Type B pancreatic cell (in vitro differentiated cells): ENCODE measurements at places on chromosomes 1 and 21. TPM values are rescaled to one million over a fixed set of nuclear protein-coding genes. Genes with fewer than 3 reads are reported as not detected.

- no peak for DNase-seq
- no peaks in the 10 kb centered on the region for H3K27me3 ChIP-seq
- H3K4me3 ChIP-seq, result no peak overlapping the region
- peaks cover 53% of the 10 kb centered on the region for H3K4me1 ChIP-seq
- peaks cover 3% of the 10 kb centered on the region for H3K36me3 ChIP-seq
Observed at GRCh38 chr1:59640851-59641250, 173.9 kb upstream of the HOOK1 start.

GRCh38 chr1:43123031-43123430, 49.1 kb downstream of the EBNA1BP2 start:
- no peak for DNase-seq
- H3K27me3 ChIP-seq, result no peaks in the 10 kb centered on the region
- no peaks in the 10 kb centered on the region for H3K36me3 ChIP-seq
- H3K4me1 ChIP-seq, result no peaks in the 10 kb centered on the region
- no peak overlapping the region for H3K27ac ChIP-seq

- no peak for DNase-seq
- peaks cover 16% of the 10 kb centered on the region for H3K4me1 ChIP-seq
- peaks cover 31% of the 10 kb centered on the region for H3K27me3 ChIP-seq
- no peak overlapping the region for H3K27ac ChIP-seq
- no peaks in the 10 kb centered on the region for H3K36me3 ChIP-seq
Observed at GRCh38 chr21:45979141-45979631, 2.4 kb upstream of the COL6A1 start.

GRCh38 chr21:9837946-9838737, 683.2 kb upstream of the TPTE start:
- DNase-seq, result peak; percentile 76
- no peaks in the 10 kb centered on the region for H3K4me1 ChIP-seq
- no peaks in the 10 kb centered on the region for H3K27me3 ChIP-seq
- H3K36me3 ChIP-seq, result no peaks in the 10 kb centered on the region
- H3K27ac ChIP-seq, result no peak overlapping the region
- no peak overlapping the region for H3K4me3 ChIP-seq

GRCh38 chr1:173426057-173426456, 51.1 kb upstream of the PRDX6 start:
- peaks cover 23% of the 10 kb centered on the region for H3K4me1 ChIP-seq
- H3K27me3 ChIP-seq, result no peaks in the 10 kb centered on the region
- no peak for DNase-seq
- no peak overlapping the region for H3K4me3 ChIP-seq

GRCh38 chr1:89767618-89768017, 53.2 kb upstream of the LRRC8D start:
- H3K36me3 ChIP-seq, result no peaks in the 10 kb centered on the region
- peaks cover 13% of the 10 kb centered on the region for H3K4me1 ChIP-seq
- H3K27me3 ChIP-seq, result peaks cover 31% of the 10 kb centered on the region
- no peak overlapping the region for H3K4me3 ChIP-seq
- no peak overlapping the region for H3K27ac ChIP-seq

GRCh38 chr1:62250126-62250726, 55.6 kb downstream of the L1TD1 start:
- no peak overlapping the region for H3K4me3 ChIP-seq
- H3K36me3 ChIP-seq, result no peaks in the 10 kb centered on the region
- no peak overlapping the region for H3K27ac ChIP-seq
- no peaks in the 10 kb centered on the region for H3K4me1 ChIP-seq
- no peak for DNase-seq

DNA sequence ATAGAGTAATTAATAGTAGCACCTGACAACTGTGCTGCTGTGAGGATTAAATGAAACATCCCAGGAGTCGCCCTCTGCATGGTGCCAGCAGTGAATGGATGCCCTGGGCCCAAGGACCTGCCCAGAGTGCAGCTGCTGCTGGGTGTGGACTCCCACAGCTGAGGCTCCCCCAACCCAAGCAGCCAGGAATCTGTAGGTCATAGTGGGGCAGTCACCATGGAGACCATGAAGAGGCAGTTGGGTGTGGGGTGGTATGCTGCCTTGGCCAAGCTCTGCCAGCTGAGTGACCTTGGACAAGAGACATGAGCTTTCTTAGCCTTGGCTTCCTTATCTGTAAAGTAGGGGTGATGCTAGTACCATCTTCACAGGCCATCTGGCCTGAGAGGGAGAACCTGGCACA, 9.4 kb downstream of the OLIG2 start:
- peaks cover 83% of the 10 kb centered on the region for H3K27me3 ChIP-seq
- H3K4me3 ChIP-seq, result no peak overlapping the region
- no peaks in the 10 kb centered on the region for H3K4me1 ChIP-seq

DNA sequence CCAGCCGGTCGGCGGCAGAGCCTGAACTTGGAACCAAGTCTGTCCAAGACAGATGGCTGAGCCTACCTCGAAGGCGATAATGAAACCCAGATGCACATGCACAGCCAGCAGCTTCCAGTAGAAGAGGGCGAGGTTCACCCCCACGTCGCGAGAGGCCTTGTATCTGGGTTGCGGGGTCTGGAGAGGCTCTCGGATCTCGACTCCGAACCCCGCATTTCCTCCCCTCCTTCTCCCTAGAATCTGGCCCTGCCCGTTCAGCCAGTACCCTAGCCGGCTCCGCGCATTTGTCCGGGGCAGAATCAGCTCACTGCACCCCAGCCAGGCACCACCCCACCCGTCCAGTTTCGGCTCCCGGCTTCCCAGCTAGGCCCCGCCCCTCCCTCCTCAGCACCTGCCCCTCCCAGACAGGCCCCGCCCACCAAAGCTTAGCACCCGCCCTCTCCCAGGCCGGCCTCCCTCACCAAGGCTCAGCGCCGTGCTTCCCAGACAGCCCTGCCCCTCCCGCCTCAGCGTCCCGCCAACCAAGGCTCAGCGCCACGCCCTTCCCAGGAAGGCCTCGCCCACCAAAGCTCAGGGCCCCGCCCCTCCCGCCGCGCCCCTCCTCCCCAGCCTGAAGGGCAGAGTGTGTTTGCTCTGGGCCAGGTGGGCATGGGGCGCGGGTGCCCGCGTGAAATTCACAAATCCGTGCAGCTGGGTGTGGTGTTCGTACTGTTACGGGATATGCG, 4.8 kb upstream of the ARHGEF19 start:
- H3K27me3 ChIP-seq, result peaks cover 22% of the 10 kb centered on the region
- H3K27ac ChIP-seq, result peak overlapping the region; percentile 82
- H3K4me3 ChIP-seq, result peak overlapping the region; percentile 88
- peaks cover 22% of the 10 kb centered on the region for H3K4me1 ChIP-seq
- DNase-seq, result peak; percentile 97

GRCh38 chr1:51070011-51070410, 32.0 kb upstream of the C1orf185 start:
- no peak overlapping the region for H3K4me3 ChIP-seq
- no peak for DNase-seq
- H3K4me1 ChIP-seq, result no peaks in the 10 kb centered on the region

DNA sequence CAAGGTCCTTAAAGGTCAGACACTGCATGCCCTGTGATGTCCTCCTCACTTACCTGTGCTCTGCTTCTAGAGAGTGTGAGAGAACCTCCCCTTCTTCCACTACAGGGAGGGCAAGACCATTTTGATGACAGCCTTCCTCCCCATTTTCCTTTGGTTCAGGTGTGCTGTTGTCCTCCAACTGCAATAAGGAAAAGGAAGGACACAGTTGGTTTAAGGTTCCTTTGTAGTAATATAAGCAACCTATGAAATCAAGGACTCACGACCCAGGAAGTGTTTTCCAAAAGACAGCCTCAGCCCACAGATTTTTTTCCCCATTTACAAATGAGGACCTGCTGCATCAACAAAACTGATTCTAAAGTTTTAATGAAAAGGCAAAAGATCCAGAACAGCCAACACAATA, 6.6 kb upstream of the CCDC17 start:
- no peaks in the 10 kb centered on the region for H3K4me1 ChIP-seq
- H3K36me3 ChIP-seq, result peaks cover 22% of the 10 kb centered on the region
- H3K27me3 ChIP-seq, result no peaks in the 10 kb centered on the region
- no peak overlapping the region for H3K4me3 ChIP-seq
- H3K27ac ChIP-seq, result no peak overlapping the region
- no peak for DNase-seq

DNA sequence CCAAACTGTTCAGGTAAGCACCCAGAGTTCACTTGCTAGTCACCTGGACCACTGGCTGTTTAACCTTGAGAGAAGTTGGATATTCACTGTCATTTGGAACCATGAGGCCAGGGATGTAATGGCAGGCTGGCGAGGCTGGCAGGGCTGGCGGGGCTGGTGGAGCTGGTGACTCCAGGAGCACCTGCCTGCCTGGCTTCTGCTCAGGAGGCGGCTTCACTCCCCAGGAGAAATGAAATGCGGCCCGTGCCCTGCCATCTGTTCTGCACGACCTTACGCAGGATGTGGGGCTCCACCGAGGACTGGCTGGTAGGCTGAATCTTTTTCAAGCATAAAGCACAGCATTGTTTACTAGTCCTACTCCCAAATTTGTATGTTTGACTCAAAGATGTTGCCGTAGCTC, 22.7 kb upstream of the MX1 start:
- H3K4me3 ChIP-seq, result no peak overlapping the region
- no peak for DNase-seq
- H3K27ac ChIP-seq, result no peak overlapping the region
- H3K4me1 ChIP-seq, result no peaks in the 10 kb centered on the region

DNA sequence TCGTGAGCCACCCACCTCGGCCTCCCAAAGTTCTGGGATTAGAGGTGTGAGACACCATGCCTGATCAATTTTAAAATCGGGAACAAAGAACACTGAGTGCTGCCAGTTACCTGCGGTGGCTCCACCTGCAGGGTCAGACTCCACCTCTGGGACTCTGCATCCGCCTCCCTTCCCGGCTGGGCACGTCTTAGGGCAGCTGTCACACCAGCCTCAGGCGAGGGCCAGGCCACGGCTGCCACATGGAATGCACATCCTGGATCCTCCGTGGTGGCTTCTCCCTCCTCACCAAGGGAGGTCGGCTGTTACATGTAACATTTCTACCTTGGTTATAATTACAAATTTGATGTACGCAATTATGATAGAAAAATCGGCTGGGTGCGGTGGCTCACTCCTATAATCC, 5.9 kb upstream of the MXRA8 start:
- DNase-seq, result no peak
- H3K36me3 ChIP-seq, result no peaks in the 10 kb centered on the region
- H3K4me1 ChIP-seq, result peaks cover 16% of the 10 kb centered on the region

- H3K27ac ChIP-seq, result peak overlapping the region; percentile 4
- no peak for DNase-seq
- no peaks in the 10 kb centered on the region for H3K4me1 ChIP-seq
Observed at GRCh38 chr1:84425150-84425896, 27.0 kb downstream of the DNASE2B start.

GRCh38 chr1:45008076-45008475, 3.0 kb downstream of the HECTD3 start:
- DNase-seq, result no peak
- H3K4me1 ChIP-seq, result peaks cover 20% of the 10 kb centered on the region

DNA sequence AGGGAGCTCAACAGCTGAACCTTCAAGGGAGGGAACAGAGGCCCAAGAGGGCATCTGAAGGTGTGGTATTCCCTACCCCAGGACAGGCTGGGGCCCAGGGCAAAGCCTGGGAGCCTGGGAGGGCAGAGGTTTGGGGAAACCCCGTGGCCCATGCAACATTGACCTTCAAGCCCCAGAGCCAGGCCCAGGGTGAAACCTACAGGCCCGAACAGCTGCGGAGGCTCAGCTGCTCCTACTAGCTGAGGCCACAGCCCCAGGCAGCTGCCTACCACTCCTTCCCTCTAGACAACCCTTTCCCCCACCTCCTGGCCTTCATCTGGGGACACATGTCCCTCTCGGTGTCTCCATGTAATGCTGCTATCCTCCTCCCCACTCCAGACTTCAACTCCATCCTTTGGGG, 3.2 kb downstream of the LAD1 start:
- peak overlapping the region; percentile 2 for H3K4me3 ChIP-seq
- peaks cover 17% of the 10 kb centered on the region for H3K27me3 ChIP-seq
- no peak overlapping the region for H3K27ac ChIP-seq
- peaks cover 32% of the 10 kb centered on the region for H3K4me1 ChIP-seq

DNA sequence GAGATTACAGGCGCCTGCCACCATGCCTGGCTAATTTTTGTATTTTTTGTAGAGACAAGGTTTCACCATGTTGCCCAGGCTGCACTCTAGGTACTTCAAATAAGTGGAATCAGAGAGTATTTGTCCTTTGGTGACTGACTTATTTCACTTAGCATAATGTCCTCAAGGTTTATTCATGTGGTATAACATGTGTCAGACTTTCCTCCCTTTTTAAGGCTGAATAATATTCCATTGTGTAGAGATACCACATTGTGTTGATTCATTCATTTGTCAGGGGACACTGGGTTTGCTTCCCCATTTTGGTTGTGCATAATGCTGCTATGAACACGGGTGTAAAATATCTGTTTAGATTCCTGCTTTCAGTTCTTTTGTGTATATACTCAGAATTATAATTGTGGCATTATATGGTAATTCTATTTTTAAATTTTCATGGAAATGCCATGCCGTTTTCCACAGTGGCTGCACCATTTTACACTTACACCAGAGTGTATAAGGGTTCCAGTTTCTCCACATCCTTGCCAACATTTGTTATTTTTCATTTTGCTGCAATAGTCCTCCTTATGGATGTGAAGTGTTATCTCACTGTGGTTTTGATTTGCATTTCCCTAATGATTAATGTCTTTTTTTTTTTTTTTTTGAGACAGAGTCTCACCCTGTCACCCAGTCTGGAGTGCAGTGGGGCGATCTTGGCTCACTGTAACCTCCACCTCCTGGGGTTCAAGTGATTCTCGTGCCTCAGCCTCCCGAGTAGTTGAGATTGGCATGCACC, 35.1 kb downstream of the IL6R start:
- H3K27ac ChIP-seq, result peak overlapping the region; percentile 46
- no peaks in the 10 kb centered on the region for H3K36me3 ChIP-seq
- DNase-seq, result no peak

DNA sequence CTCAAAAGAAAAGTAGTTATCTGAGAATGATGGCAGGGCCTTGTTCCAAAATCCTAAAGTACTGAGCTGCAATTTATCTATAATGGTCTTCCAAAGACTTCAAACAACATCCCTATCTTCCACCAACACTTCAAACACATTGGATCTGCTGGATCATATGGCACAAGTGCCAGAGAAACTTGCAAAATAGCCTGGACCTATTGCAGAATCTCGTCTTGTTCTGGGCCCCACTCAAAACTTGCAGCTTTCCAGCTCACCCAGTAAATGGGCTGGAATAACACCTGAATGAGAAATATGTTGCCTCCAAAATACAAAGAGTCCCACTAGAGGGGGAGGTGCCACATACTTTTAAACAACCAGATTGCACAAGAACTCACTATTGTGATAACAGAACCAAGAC, 44.0 kb upstream of the PKN2 start:
- H3K36me3 ChIP-seq, result no peaks in the 10 kb centered on the region
- H3K27me3 ChIP-seq, result no peaks in the 10 kb centered on the region
- no peak for DNase-seq
- H3K27ac ChIP-seq, result no peak overlapping the region

DNA sequence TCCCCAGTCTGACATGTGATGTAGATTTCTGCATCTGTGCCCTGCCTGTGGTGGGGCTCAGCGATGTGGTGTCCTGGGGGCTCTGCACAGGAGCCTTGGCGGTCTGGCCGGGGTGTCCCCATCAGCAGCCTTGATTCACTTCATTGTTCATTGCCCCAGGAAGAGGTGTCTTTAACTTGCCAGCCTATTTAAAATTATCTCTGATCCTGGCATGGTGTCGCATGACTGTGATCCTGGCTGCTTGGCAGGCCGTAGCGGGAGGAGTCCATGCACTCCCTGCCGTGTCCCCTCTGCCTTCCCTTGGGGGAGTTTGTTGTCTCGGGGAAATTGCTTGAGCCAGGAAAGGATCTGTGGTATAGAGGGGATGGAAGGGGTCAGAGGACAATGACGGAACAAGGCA, 59.9 kb downstream of the TRIM11 start:
- H3K36me3 ChIP-seq, result peaks cover 12% of the 10 kb centered on the region
- H3K27ac ChIP-seq, result no peak overlapping the region
- H3K4me3 ChIP-seq, result no peak overlapping the region
- no peaks in the 10 kb centered on the region for H3K27me3 ChIP-seq

Gene CFHR4
- not detected in 2 replicates for total RNA-seq

Gene OR2L8
- total RNA-seq, result not detected in 2 replicates

Gene NBPF8
- 5.8 and 21.5 TPM in 2 replicates for total RNA-seq

Gene RPE65
- 0.14 TPM in 1 of 2 replicates, not detected in the other for total RNA-seq

Gene CYP2J2
- total RNA-seq, result 1.5 and 1.8 TPM in 2 replicates

Gene RHCE
- 0.39 and 0.88 TPM in 2 replicates for total RNA-seq
